Thymus (tissue), 14 donors: ENCODE measurements at places on chromosomes 1 and 21.

DNA sequence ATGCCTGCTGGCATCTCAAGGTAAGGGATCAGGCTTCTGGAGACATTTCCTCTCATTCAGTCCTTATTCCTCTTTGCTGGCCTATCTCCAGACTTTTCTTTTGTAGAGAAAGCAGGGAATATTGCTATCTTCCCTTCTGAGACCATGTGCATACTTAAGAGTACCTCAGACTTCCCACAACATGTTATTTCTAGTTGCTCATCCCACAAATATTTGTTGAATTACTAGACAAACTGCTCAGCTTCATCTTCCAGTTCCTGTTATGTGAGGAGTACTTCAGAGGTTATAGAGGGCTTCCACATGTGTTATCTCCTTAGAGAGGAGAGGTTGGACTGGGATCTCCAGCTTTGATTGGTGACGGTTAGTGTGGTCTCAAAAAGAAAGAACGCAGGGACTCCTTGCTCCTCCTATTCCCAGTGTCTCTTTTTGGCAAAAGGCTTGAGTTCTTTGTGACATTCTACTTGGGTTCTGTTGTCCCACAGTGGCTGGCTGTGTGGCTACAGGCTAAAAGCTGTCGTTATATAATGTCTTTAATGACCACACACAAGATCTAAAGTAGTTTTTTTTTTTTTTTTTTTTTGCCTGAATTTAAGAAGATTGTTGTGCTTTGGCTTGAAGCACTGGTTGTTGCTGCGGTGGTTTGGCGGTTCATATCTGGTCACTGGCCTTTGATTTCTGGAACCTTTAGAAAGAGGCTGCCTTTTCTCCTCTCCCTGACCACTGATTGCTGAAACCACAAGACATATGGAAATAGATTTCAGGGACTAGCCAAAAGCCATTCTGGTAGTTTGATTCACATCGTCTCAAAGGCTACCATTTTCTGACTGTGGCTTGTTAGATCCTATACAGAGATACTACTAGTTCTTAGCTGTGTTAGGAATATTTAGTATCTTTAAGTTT is 78.7 kb downstream of the FGGY start:
- no peak for DNase-seq

GRCh38 chr1:201528631-201529252 is 10.2 kb upstream of the NAV1 start:
- no peak for DNase-seq

DNA sequence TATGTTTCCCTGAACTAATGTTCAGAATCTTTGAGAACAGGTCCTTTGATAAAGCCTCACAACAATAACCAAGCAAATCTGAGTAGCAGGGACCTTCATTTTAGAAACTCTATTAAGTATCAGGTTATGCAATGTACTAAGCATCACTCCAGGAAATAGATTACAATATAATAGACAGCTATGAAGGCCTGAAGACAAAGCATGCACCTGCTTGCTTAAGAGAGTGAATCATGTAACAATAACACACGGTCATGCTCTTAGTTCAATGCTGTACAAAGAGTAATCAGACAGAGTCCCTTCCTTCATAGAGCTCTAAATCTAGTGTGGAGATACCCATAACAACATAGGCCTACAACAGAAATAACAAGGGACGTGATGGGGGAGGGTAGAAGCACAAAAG is 8.1 kb upstream of the CMPK1 start:
- DNase-seq = no peak

DNA sequence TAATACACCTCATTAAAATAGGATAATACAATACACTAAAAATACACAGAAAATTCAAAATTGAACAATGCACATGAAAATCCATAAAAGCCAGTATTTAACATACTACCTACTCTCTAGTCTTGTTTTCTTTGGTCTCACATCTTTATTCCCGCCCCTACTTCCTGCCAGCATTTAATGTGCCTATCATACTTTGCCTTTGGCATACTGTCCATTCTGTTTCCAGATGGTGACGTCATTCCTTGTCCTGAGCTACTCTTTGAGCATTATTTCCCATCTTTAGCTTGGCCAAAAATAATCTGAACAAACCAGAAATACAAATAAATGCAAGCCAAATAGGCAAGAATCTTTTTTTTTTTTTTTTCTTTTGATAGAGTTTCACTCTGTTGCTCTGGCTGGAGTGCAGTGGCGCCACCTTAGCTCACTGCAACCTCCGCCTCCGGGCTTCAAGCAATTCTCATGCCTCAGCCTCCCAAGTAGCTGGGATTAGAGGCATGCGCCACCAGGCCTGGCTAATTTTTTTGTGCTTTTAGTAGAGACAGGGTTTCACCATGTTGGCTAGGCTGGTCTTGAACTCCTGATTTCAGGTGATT is 4.4 kb downstream of the HFM1 start:
- no peak for DNase-seq

DNA sequence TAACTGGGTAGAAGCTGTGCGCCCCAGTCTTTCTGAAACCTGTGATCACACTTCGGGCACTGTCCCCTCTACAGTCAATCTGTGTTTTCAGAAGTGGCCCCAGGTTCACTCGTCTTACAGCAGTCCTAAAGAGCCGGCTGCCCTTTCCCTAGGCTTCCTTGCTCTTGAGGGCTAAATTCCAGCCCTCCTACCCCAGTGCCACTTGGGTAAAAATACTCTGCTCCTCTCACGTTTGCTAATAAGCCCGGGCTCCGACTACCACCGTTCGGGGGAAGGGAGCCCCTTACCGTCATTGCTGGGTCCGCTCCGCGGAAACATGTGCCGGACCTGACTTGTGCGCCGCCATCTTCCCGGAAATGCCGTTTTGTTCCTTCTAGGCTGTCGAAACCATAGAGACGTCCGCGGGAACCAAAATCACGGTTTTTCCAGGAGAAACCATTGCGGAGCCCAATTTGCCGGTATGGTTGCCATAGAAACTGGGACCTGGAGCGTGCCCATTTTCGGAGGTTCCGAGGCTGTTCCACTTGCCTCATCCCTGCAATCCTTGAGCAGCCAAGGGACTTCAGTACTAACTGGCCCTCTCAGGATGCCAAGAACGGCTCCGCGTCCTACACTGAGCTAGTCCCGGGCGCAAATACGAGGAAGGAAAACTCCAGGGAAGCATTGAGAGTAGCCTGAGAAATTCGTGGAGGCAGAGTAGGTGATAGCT is at the start of gene GPATCH4:
TSS of gene GPATCH4 (minus strand) at position 358 of the 709 bp plus-strand sequence.
- peak; percentile 86 for DNase-seq
